ENCODE measurements at places on chromosomes 7 and 10.

GRCh38 chr7:53657586-53657985 lies 622.2 kb downstream of the POM121L12 start:
- DNase-seq, result no peak

GRCh38 chr7:22331704-22332103 lies 25.2 kb downstream of the RAPGEF5 start:
- DNase-seq, result no peak

DNA sequence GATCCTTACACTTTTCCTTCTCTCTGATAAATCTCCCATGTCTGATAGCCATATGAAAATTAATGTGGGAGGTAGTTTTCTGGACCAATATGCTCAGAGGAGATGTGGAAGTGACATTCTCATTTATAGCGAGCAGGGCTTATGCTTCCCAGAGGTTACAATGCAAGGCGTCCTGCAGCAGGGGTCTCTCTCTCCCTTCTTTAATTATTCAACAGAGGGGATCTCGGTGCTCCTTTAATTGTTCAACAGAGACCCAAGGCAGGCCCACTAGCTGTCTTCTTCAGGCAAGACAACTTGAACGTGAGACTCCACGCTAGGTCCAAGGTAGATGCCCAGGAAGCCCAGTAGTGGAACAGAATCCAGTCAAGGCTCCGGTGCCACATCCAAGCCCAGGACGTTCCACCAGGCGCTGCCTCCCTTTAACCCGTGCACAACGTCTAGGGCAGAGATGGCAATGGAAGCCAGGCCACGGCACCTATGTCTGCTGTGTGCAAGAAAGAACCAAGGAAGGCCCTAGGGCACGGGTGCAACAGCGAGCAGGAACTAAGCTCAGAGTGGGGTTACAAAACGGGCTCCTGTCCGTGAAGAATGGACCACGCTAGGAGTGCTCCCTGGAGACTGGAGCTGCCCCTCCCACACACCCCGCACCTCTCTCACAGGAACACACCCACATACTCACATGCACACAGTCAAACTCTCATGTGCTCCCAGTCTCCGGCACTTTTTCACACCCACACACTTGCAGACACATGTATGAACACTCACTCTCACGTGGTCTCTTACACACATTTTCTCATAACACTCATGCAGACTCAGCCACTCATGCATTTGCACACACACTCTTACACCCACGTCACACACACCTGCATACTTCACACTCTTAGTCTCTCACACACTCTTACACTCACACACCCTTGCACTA lies 230.4 kb downstream of the TNS3 start:
- no peak for DNase-seq

GRCh38 chr7:12357508-12357907 lies 46.2 kb downstream of the VWDE start:
- no peak for DNase-seq

- DNase-seq, result no peak
Observed at GRCh38 chr7:157877298-157878090, 540.7 kb downstream of the DNAJB6 start.

- DNase-seq, result no peak
Observed at GRCh38 chr10:131205556-131205955, 106.0 kb downstream of the TCERG1L start.

Measured in psoas muscle (tissue), 8 donors.